ENCODE measurements at places on chromosomes 3 and 15.

GRCh38 chr15:67744331-67745072, 80.8 kb upstream of the SKOR1 start:
- no peak for DNase-seq

DNA sequence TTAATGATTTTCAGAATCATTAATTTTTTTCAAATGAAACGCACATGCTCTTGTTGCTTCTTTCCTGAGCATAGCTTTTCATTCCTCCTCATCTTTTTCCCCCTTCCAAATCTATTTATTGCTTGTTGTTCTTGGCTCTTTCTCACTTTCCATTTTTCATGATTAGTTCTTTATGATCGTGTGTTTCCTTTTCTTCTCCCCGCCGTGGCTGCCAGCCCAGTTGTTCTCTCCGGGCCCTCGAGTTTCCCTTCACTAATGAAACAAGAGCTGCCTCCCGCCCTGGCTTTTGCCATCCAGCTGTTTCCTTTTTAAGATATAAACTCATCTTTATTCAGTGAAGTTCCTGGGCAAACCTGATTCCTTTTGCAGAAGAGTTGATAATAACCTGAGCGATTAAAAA, 170.2 kb upstream of the NR2F2 start:
- peak; percentile 17 for DNase-seq

- no peak for DNase-seq
Observed at GRCh38 chr15:94119298-94119811, 112.0 kb upstream of the MCTP2 start.

DNA sequence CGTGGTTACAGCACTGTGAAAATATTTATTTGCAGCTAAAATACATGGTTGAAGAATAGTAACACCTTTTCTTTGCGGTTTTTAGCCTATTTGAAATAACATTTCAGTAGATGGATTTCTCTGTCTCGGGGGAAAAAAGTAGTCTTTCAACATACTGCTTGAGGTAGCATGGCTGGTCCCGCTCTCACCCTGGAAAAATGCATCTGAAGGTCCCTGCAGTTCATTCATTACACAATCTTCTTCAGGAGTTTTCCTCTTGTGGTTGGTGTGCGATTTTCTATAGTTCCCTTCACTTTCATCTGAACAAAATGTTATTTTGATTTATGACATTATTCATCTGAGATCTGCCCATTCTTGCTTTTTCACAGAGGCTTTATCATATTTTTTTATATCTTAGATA, 75.9 kb downstream of the STRIT1 start:
- no peak for DNase-seq

DNA sequence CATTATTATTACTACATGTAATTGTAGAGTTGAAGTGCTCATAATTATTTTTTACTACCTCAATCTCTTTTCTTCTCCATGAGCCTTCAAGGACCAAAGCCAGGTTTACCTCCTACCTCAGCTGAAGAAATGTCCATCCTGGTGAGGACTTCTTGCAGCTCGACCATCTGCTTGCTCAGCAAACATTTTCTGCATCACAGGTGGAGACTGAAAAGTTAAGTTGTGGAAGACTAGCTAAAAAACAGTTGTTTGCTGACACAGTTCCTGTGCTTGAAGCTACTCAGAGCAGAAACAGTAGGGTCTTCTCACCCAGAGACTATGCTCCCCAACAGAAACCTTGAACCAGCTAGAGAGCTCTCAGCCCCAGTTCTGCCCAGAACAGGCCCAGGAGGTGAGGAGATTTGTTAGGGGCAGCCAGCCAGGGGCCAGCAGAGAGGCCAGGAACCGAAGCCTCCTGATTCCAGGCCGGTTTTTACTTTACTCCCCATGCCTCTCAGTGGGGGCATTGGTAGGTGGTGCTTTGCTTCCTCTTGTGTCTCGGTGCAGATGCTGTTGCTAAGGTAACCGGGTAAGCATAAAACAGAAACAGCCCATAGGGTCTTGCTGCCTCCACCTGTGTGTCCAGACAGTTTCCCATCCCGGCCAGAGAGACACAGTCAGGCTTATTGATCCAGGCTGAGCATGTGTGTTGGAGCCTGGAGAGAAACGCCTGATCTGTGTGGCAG, 54.9 kb downstream of the CCNL1 start:
- no peak for DNase-seq

DNA sequence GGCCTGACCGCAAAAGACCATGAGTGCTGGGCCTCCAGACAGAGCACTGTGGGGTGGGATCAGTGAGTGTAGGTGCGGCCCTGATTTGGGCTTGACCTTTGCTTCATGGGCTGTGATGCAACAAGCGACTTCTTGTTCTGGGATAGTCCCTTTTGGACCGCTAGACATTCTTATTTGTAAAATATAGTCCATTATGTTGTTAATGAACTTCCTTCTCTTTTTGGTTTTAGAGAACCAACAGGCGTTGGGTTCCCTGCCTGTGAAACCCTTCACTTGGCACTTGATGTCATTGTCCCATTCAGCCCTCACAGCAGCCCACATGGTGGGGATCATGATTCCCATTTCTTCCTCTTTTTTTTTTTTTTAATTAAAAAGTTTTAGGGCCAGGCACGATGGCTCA, 15.8 kb upstream of the TRH start:
- no peak for DNase-seq

DNA sequence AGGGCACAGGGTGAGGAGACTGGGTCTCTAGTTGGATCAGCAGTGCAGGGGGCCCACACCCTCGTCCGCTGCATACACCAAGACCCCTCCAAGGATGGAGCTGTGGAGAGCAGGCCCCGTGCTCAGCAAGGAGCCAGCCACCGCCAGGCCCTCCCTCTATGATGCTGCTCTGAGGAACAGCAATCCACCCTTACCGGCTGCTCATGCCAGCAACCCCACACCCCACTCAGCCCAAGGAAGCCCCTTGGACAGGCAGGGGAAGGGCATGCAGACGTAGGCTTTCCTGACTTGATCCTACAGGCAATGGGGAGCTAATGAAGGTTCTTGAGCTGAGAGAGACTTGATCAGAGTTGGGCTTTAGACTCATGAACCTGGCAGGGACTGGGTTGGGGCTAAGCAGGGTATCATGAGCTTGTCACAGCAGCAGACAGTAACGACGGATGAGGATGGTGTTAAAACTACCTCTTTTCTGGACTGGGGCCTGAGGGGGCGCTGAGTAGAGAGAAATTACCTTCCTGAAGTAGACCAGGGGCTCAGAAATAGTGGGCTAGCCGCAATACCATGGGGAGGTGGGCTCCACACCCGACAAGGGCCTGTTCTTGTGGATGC, 50.5 kb upstream of the FGD5 start:
- peak; percentile 5 for DNase-seq

- DNase-seq, result no peak
Observed at GRCh38 chr3:3288255-3288654, 108.8 kb upstream of the CRBN start.

DNA sequence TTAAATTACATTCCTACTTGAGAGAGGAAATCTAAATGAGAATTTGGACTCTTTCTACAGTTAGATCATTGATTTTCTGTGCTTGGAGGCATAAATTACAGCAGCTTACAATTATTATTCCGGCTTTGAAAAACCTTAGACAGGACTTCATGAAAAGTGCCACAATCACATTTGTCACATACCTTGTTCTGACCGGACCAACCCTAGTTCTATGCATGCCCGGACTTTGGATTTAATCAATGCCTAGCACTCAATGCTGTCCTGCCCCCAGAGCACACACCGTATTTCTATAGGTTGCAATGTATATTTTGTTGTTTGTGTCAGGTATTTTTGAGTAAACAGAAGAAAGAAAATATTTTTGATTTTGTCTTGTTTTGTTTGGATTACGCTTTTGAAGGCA, 424.7 kb upstream of the PDZRN3 start:
- DNase-seq, result no peak

GRCh38 chr15:71755092-71755970, 55.0 kb upstream of the NR2E3 start:
- DNase-seq, result no peak

- DNase-seq, result no peak
Observed at GRCh38 chr3:170997961-170998913, 28.3 kb downstream of the SLC2A2 start.

DNA sequence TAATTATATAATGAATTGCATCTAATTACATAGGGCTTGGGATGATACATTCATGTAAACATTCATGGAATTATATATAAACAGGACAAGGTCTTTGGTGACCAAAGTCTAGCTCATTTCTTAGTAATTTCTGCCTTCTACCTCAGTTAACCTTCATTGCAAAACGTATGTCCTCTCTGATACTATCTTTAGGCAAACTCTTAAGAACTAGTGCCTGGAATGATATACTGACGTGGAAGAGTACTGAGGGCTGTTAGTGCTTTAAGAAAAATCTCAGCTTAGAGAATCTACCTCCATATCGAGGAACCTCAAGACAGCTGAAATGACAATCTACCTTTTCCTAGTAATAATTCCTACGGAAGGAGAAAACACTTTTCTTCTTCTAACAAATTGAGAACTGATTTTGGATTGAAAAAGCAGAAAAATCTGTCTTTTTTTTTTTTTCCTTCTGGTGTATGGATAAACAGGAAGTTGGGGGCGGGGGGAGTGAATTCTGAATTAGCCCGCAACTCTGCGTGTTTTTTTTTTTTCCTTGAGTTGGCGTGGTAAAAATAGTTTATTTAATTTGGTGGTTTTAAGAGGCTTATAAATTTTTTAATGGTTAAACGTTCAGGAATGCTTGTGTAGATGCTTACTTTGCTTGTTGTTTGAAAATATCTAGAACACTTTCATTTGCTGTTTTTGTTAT, 43.2 kb downstream of the RARB start:
- DNase-seq, result no peak

- no peak for DNase-seq
Observed at GRCh38 chr15:81853150-81853748, 192.6 kb downstream of the MEX3B start.

DNA sequence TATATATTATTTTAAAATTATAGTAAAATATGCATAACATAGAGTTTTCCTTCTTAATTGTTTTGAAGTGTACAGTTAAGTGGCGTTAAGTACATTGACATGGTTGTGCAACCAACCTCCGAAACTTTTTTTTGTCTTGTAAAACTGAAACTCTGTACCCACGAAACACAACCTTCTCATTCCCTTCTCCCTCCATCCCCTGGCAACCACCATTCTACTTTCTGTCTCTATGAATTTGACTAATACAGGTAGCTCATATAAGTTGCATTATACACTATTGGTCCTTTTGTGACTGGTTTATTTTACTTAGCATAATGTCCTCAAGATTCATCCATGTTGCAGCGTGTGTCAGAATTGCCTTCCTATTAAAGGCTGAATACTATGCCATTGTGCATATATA, 179.4 kb downstream of the SATB1 start:
- DNase-seq, result no peak

- DNase-seq, result no peak
Observed at GRCh38 chr3:124577494-124578167, 152.6 kb upstream of the UMPS start.

- DNase-seq, result no peak
Observed at GRCh38 chr15:60026555-60026954, 22.4 kb downstream of the FOXB1 start.

GRCh38 chr3:86988235-86988634, 2.7 kb downstream of the VGLL3 start:
- DNase-seq, result peak; percentile 29

GRCh38 chr3:130425484-130425883, 80.0 kb downstream of the COL6A5 start:
- DNase-seq, result no peak

DNA sequence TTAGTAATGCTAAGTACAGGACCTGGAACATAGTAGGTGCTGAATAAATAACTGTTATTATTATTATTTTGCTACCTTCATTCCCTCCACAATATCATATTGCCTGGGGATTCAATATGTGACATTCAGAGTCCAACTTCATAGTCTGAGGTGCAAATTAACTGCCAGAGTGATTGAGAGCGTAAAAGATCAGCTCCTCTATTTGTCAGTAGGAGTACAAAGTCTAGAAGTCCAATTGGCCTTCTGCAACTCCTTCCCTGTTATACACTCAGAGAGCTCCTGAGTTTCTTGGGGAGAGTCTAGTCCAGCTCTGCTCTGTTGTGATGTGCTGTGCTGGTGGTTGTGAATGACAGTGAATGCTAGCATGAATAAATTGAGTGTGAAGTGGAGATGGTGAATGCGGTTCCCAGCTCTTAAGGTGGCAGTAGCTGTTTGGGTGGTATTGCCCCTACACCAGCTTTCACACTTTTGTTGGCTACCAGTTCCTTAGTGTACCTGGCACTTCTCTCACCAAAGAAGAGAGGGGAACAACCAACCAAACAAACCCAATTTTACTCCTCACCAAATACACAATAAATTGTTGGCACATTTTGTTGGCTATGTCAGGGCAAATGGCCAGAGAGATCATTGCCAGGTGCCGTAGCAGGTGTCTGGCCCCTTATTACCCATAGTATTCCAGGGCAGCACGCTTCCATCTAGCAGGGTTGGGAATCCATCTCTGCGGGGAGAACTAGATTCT, 270.1 kb upstream of the TBL1XR1 start:
- no peak for DNase-seq

DNA sequence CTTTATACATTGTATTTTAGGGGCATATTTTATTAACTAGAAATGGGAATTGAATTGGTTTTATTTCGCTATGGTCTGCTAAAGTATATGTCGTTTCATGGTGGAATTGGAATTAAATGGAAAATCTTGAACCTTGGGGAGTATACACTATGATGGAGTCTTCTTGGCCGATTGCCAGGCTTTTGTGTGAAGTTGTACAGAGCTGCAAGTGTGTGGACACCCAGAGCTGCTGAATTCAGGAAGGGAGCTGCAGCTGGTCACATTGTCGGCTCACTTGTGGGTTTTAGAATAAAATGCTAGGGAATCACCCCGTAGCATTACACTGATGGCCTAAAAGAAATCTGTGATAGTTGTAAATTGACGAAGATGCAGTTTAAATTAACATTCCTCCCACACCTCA, 35.1 kb downstream of the USP3 start:
- no peak for DNase-seq

DNA sequence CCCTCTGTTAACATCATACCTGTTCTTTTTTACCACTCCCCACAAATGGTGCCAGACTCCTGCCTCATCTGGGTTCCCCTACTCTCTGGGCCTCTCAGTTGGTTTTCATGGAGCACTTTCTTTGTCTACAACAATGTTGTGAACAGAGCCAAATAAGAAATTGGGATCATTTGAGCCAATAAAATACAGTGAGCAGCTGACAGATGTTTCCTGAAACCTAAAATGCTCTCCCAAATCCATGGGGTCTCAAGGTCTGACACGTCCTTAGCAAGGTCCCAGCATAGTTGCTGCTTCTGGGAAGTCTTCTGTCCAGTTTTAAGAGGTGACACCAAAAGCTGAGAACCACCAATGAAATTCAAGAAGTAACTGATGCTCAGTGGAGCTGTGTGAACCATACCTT, 1.7 kb downstream of the NMNAT3 start:
- DNase-seq, result no peak

GRCh38 chr15:98767692-98768091, 119.4 kb downstream of the IGF1R start:
- DNase-seq, result no peak

- no peak for DNase-seq
Observed at GRCh38 chr3:49257187-49257586, 19.8 kb downstream of the C3orf62 start.
